ENCODE measurements at places on chromosomes 12 and 14.

DNA sequence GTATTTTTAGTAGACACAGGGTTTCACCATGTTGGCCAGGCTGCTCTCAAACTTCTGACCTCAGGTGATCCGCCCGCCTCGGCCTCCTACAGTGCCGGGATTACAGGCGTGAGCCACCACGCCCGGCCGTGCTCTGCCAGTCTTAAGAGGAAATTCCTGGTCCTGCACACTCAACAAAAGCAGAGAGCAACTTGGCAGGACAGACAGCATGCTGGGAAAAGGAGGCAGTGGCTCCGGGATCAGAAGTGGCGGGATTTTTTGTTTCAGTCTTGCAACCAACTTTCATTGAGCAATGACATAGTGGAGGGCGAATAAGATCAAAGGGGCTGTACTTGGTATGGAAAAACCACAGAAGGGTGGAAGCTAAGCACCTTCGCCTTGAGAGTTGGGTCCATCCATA lies 2.1 kb downstream of the CKAP4 start:
- DNase-seq = no peak

DNA sequence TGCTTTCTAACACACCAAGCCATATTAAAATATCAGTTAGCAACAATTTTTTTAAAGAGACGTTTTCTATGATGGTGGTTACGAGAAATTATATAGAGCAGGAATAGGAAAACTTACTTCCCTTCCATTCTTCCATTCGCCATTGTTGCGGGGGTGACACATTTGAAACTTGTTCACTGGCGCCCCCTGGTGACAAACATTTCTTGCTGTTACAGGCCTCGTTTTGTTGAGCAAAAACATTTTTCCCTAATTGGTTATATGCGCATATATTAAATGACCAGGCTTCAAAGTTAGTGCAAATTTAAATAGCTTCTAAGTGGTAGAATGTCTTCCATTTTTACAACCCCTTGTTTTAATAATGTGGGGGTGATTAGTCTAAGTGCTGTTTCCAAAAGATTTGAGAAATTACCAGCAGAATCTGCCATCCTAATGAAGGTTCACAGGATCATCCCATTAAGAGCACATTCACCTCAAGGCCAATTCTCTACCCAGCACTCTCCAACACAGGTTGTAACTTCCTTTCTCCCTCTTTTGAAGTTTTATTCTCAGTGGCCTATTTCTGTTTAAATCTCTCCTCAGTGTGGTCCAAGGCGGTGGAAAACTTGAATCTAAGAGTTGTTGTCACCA lies 1124.7 kb downstream of the FLRT2 start:
- peak; percentile 55 for DNase-seq

DNA sequence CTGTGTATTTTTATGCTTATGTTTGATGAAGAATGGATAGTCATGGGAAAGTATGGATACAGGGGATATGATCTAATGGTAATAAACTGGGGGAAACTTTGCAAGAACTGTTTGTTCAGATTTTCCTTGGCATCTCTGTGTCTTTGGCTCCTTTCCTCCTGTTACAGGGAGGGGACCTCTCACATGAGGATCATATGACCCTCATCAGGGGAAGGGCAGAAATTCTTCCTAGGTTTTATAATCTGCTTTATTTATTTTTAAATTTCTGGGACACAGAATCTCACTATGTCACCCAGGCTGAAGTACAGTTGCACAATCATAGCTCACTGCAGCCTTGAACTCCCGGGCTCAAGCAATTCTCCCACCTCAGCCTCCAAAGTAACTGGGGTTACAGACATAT lies 526.5 kb downstream of the CCER1 start:
- DNase-seq = no peak

DNA sequence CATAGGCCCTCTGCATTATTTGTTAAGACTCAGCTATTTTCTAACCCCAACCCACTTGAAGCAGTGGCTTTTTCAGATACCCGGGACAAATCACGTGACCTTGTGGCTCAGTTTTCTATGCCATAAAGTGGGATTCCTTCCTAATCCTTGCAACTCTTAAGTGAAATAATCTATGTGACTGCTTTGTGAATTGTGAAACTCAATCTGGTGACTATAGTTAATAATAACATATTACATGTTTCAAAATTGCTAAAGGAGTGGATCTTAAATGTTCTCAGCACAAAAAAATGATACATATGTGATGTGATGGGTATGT lies 17.3 kb downstream of the EML1 start:
- no peak for DNase-seq

DNA sequence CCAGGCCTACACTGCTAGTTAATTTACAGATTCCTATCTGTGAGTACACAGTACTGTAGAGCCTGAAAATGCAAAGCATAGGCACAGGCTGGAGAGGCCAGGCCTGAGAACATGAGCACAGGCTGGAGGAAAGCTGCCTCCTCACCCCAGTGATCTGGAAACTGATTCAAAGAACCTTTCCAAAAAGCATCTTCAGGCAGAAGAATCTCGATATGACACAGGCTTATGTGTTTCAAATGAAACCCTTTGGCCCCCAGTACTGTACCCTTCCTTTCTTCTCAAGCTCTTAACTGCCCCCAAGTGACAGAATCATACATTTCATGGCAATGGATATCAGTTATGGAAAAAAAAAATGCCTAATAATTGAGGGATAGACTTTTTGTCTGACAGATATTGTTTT lies 122.0 kb downstream of the KCNC2 start:
- DNase-seq = peak; percentile 33

DNA sequence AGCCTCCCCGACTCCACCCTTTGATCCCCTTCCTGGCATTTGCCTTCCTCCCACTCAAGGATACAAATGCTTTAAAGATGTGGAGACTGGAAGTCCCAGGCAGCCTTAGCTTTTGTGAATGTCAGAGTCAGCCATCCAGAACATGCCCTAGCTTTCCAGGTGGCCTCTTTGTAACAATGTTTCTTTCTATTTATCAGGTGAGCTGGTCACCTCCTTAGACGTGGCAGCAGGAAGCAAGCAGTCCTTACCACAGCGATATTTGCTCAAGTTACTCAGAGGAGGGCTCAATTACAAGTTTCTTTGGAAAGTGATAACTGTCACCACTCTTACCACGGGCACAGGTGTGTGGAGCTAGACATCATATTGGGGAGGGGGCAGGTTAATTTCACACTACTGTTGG lies 4.9 kb downstream of the GALNT6 start:
- DNase-seq = no peak

DNA sequence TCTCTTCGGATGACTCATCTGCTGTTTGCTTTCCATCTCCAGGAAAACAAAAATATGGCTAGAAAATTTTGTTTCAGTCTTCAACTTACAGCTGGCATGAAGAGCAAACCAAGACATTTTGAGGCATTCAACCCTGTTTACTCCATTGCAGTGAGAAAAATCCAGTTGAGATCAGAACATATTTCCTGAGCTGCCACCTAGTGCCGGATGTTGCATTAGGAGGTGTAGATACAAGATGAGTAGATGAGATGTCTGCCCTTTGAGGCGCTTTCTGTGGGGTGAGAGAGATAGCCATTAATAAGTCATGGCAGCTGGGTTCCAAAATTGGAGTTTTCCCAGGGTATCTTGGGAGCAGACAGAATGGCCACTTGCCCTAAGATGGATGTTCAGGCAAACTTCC lies 171.1 kb downstream of the PRKCH start:
- no peak for DNase-seq

- DNase-seq = no peak
Observed at GRCh38 chr14:72708708-72709475, 185.0 kb downstream of the DPF3 start.

DNA sequence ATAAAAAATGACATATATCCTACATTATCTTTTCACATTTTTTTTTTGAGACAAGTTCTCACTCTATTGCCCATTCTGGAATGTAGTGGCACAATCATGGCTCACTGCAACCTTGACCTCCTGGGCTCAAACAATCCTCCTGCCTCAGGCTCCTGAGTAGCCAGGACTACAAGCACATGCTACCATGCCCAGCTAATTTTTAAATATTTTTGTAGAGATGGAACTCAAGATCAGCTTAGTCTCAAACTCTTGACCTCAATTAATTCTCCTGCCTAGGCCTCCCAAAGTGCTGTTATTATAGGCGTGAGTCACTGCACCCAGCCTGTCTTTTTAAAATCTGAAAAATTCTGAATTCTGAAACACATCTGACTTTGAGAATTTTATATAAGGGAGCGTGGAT lies 241.9 kb upstream of the DCN start:
- DNase-seq = no peak

DNA sequence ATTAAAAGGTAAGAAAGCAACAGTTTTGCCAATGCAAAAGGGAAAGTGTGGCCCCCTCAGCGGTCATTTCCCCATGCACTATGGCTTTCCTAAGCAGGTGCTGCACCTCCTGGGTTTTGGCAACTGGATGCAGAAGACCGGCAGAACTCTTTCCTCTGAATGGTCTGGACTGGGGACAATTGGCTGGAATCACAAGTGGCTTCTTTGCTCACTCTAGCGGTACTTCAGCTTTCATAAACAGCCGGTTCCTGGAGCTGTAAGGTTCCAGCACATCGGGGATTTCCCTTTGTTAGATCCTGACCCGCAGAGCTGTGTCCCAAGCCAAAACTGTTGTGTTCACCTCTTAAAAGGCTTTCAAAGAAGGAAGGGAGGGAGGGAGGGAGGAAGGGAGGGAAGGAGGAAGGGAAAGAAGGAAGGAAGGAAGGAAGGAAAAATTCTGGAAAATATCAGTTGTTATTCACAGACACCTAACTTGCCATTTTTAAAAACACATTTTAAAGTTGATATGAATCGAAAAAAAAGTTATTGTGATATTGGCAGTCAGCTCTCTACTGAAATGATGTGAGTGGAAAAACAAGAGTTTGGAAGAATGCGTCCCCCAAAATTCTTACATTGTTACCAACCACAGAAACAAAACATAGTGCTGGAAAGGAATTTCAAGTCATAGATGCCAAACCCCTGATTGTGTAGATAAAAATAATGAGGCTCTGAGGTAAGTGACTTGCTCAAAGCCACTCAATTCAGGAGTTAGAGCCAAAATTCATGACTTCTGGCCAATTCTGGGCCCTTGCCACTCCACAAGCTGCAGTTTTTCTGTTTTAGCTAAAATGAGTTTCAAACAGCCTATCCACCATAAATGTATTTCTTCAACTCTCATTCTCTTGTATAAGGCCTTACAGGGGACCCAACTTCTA lies 220.6 kb upstream of the HMGA2 start:
- no peak for DNase-seq

DNA sequence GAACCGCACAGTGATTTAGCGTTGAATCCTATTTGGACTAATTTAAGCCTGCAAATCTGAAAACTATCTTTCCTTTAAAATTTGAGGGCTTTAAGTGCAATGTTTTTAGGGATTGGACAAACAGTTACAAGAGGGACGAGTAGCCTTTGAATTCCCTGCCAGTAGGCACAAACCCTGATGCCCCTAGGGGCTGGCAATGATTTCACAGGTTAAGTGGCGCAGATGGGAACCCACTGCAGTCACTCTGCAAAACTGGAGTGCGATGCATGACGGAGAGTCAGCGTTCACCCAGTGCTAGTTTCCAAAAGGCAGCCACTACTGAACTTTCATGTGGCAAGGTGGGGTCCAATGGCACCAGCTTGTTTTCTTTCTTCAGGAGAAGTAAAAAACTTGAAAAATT lies 99.4 kb upstream of the FRMD6 start:
- DNase-seq = peak; percentile 43

DNA sequence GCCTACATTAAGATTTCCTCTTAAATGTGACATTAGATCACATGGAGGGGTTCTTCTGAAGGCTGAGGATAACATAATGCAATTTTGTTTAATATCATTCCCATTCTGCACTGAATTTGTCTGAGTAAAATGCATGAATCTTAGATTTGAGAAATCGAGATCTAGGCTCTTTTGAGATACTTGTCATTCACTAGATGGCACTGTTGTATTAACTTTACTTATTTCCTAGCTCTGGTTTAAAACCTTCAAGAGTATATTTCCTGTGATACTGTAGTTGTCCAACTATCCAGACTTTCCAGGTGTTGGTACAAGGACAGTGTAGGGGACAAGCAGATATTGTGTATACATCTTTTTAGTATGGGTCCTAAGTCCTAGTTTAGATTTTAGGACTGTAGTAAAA lies 91.7 kb upstream of the SEL1L start:
- peak; percentile 38 for DNase-seq

GRCh38 chr14:51014625-51015024 lies 70.3 kb upstream of the PYGL start:
- DNase-seq = no peak

- DNase-seq = no peak
Observed at GRCh38 chr14:95220663-95221231, 63.4 kb upstream of the DICER1 start.

DNA sequence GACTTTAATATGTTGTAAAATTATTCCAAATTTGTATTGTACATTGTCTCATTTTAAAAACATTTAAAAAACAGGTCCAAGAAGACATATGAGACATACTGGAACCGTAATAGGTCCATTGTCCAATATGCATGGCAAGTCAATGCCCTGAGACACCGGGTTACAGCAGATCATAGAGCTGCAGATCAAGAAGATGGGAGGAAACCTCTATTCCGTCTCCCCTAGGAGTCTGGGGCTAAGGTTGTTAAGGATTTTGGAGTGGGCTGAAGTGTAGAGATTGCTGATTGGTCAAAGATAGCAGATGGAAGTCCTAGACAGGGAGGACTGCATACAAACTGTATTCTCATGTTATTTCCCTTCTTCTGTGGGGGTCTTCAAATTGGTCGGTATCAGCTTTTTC lies 108.3 kb upstream of the PLEKHA5 start:
- no peak for DNase-seq

DNA sequence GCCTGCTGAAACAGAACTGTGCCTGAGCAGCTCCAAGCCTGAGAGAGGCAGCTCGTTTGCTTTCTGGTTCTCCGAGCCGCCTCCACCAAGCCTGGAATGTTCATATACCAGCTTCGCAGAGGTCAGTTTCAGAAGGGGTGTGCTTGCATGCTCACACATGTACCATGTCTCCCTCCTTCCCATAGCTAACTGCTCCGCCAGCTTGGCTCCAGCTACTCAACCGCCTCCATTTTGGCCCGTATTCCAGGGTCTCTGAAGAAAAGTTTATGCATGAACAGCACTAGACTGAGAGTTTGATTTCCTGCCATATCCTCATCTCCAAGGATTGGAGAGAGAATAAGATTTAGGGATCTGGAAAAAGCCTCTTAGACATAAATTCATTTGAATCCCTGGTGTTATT lies 103.7 kb downstream of the SMOC1 start:
- DNase-seq = no peak

DNA sequence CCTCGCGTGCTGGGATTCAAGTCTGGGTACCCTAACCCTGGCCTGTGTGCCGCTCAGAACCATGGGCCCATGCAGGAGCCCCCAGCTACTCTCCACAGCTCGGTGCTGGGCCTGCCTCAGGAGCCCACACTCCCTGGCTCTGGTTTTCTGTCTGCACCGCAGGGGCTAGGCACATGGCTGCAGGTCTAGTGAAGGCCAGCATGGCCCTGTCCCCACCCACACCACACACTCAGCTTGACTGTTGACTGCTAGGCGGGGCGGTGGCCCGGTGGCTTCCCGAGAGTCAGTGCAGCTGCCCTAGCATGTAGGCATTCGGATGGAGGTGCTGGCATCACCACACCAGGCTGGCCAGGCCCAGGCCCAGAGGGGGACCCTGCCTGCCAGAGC lies 7.9 kb downstream of the INF2 start:
- DNase-seq = no peak

Measured in D341Med (cell line).